ENCODE measurements at places on chromosomes 16 and 17. TPM values are rescaled to one million over a fixed set of nuclear protein-coding genes. Genes with fewer than 3 reads are reported as not detected.

GRCh38 chr17:32007463-32008298 lies 498 bp downstream of the LRRC37B start:
- H3K27ac ChIP-seq: peak overlapping the region; percentile 70
- H3K4me3 ChIP-seq: peak overlapping the region; percentile 93
- no peaks in the 10 kb centered on the region for H3K27me3 ChIP-seq
- DNase-seq: peak; percentile 20

Gene ADAP2
- 1.7 TPM for total RNA-seq

GRCh38 chr16:75380870-75381269 lies 52.4 kb downstream of the CFDP1 start:
- H3K27me3 ChIP-seq: no peaks in the 10 kb centered on the region
- H3K4me3 ChIP-seq: no peak overlapping the region
- peaks cover 42% of the 10 kb centered on the region for H3K4me1 ChIP-seq

GRCh38 chr16:72291531-72291981 lies 119.6 kb upstream of the PMFBP1 start:
- DNase-seq: no peak
- H3K36me3 ChIP-seq: no peaks in the 10 kb centered on the region
- no peak overlapping the region for H3K27ac ChIP-seq
- no peaks in the 10 kb centered on the region for H3K4me1 ChIP-seq
- no peaks in the 10 kb centered on the region for H3K27me3 ChIP-seq

- no peak overlapping the region for H3K27ac ChIP-seq
- peaks cover 55% of the 10 kb centered on the region for H3K36me3 ChIP-seq
- H3K27me3 ChIP-seq: no peaks in the 10 kb centered on the region
- no peak overlapping the region for H3K4me3 ChIP-seq
Observed at GRCh38 chr16:84084570-84085270, 32.0 kb downstream of the MBTPS1 start.

GRCh38 chr16:56889206-56889605 lies 24.2 kb downstream of the SLC12A3 start:
- H3K27me3 ChIP-seq: no peaks in the 10 kb centered on the region
- H3K36me3 ChIP-seq: no peaks in the 10 kb centered on the region
- no peak for DNase-seq
- no peak overlapping the region for H3K4me3 ChIP-seq
- no peak overlapping the region for H3K27ac ChIP-seq

- no peaks in the 10 kb centered on the region for H3K27me3 ChIP-seq
- peak overlapping the region; percentile 98 for H3K4me3 ChIP-seq
- peak; percentile 43 for DNase-seq
Observed at GRCh38 chr17:28570716-28571360, 486 bp downstream of the PIGS start.

Gene GNG13
- total RNA-seq: not detected

Gene AANAT
- total RNA-seq: not detected

DNA sequence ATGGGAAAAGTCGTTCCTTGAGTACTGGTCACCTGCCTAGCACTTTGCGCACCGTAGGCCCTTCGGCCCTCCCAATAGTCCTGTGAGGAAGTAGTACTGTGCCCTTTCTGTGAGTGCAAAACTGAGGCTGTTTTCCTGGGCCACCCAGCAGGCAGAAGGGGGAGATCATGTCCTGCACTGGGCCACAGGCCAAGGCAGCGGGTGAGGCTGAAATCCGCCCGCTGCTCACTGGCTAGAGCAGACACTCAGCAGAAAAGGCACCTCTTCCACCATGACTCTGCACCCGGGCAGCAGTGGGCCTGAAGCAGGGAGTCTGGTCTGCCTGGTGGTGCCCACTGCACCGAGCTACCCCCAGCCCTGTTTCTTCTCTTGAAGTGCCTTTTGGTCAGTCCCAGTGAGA lies 20.2 kb downstream of the METTL22 start:
- H3K27ac ChIP-seq: no peak overlapping the region
- H3K27me3 ChIP-seq: no peaks in the 10 kb centered on the region
- DNase-seq: no peak
- H3K36me3 ChIP-seq: peaks cover 30% of the 10 kb centered on the region
- H3K4me1 ChIP-seq: no peaks in the 10 kb centered on the region

DNA sequence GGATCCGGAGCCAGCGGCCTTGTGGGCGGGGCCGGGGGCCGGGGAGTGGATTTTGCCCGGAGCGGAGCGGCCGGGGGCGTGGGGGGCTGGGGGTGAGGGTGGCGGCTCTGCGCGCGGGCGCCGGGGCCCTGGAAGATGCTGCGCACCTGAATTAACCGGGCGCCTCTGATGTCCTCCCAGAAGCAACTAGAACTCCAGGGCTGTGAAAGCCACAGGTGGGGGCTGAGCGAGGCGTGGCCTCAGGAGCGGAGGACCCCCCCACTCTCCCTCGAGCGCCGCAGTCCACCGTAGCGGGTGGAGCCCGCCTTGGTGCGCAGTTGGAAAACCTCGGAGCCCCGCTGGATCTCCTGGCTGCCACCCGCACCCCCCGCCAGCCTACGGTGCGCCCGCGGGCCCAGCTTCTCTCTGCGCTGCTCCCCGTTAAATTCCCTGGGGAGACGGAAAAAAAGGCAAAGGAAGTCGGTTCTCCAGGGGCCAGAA lies 549 bp downstream of the SLC26A11 start:
- H3K27ac ChIP-seq: peak overlapping the region; percentile 94
- peaks cover 31% of the 10 kb centered on the region for H3K4me1 ChIP-seq
- DNase-seq: peak; percentile 17
- H3K36me3 ChIP-seq: peaks cover 7% of the 10 kb centered on the region

DNA sequence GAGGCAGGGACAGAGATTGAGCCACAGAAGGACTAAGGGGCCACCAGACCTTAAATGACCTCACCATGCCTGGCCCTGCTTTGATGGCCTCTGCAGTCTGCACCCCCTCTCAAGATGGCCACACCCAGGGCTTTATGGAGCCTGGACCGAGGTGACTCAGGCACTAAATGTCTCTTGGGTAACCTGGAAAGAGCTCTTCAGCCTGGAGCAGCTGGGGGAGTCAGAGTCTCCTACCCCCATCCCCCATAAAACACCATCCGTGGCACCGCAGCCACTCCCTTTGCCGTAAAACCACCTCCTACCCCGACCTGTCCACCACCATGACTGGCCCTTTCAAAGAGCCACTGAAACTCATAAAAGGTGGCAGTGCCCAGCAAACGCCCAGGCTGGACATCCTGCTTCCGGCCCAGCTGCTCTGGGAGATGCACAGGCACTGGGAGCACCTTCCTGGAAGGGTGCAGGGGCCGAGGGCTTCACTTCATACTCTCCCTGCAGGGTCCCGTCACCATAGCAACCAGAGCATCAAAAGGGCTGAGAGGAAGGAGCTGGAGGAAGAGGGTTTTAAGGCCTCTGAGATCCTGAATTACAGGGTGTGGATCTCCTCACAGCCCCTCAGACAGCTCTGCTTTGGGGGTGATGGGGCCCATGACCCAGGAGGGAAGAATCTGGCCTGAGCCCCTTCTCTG lies 22.3 kb downstream of the FOXN1 start:
- no peak overlapping the region for H3K4me3 ChIP-seq
- H3K36me3 ChIP-seq: no peaks in the 10 kb centered on the region
- DNase-seq: no peak
- no peaks in the 10 kb centered on the region for H3K27me3 ChIP-seq

Gene SLC25A39
- 174 TPM for total RNA-seq

GRCh38 chr17:47720754-47721533 lies 12.1 kb upstream of the TBX21 start:
- no peak overlapping the region for H3K4me3 ChIP-seq
- no peak overlapping the region for H3K27ac ChIP-seq
- no peaks in the 10 kb centered on the region for H3K36me3 ChIP-seq
- peaks cover 3% of the 10 kb centered on the region for H3K27me3 ChIP-seq
- DNase-seq: peak; percentile 88

Gene TBC1D3
- 1.6 TPM for total RNA-seq

GRCh38 chr16:29868396-29869009 lies 5.5 kb upstream of the CDIPT start:
- H3K4me1 ChIP-seq: peaks cover 4% of the 10 kb centered on the region
- H3K4me3 ChIP-seq: no peak overlapping the region
- no peak overlapping the region for H3K27ac ChIP-seq

GRCh38 chr17:81157848-81158687 lies 7.2 kb upstream of the PVALEF start:
- no peaks in the 10 kb centered on the region for H3K36me3 ChIP-seq
- no peak for DNase-seq
- H3K27me3 ChIP-seq: peaks cover 5% of the 10 kb centered on the region
- H3K27ac ChIP-seq: no peak overlapping the region
- no peak overlapping the region for H3K4me3 ChIP-seq

- no peak for DNase-seq
- H3K36me3 ChIP-seq: no peaks in the 10 kb centered on the region
- no peaks in the 10 kb centered on the region for H3K4me1 ChIP-seq
- peaks cover 3% of the 10 kb centered on the region for H3K27me3 ChIP-seq
- H3K27ac ChIP-seq: no peak overlapping the region
Observed at GRCh38 chr16:72198021-72198711, 26.2 kb upstream of the PMFBP1 start.

DNA sequence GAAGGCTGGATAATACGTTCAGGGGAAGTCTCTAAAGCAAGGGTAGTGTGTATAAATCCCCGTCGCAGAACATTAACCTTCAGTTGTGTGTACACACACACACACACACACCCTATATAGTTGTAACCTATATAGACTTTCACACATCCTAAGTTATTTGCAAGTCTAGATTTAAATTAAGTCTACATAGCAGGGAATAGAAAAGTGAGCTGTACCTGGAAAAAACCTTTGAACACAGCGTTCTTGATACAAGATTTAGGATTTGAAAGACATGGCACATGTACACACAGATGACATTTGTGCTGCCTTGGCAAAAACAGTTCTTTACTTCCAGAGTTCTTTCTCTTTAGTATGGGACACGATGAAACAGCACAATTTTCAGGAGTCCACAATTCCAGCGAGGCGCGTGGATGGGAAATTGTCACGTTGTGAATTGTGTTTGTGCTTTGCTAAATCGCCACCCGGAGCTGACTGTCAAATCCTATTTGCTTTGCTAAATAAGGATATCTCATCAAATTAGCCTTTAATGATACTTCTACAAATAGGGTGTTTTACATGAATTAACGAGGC lies 233.9 kb downstream of the MRTFB start:
- no peaks in the 10 kb centered on the region for H3K36me3 ChIP-seq
- peaks cover 47% of the 10 kb centered on the region for H3K4me1 ChIP-seq
- no peak for DNase-seq
- peaks cover 5% of the 10 kb centered on the region for H3K27me3 ChIP-seq
- no peak overlapping the region for H3K27ac ChIP-seq
- H3K4me3 ChIP-seq: no peak overlapping the region

GRCh38 chr17:57502811-57503241 lies 242.3 kb downstream of the CCDC182 start:
- no peak overlapping the region for H3K4me3 ChIP-seq
- H3K4me1 ChIP-seq: peaks cover 7% of the 10 kb centered on the region

Gene SOX15
- total RNA-seq: 0.31 TPM

GRCh38 chr17:20032636-20033035 lies 23.5 kb downstream of the SPECC1 start:
- no peaks in the 10 kb centered on the region for H3K4me1 ChIP-seq
- no peak for DNase-seq
- H3K27me3 ChIP-seq: no peaks in the 10 kb centered on the region
- H3K4me3 ChIP-seq: no peak overlapping the region
- H3K36me3 ChIP-seq: no peaks in the 10 kb centered on the region
- no peak overlapping the region for H3K27ac ChIP-seq

- H3K4me3 ChIP-seq: no peak overlapping the region
- H3K4me1 ChIP-seq: no peaks in the 10 kb centered on the region
- H3K36me3 ChIP-seq: no peaks in the 10 kb centered on the region
Observed at GRCh38 chr17:10380631-10381408, 8.0 kb upstream of the MYH13 start.

- no peak for DNase-seq
- no peaks in the 10 kb centered on the region for H3K27me3 ChIP-seq
- no peak overlapping the region for H3K4me3 ChIP-seq
- H3K27ac ChIP-seq: no peak overlapping the region
- no peaks in the 10 kb centered on the region for H3K36me3 ChIP-seq
Observed at GRCh38 chr16:13992322-13992721, 72.4 kb downstream of the ERCC4 start.

DNA sequence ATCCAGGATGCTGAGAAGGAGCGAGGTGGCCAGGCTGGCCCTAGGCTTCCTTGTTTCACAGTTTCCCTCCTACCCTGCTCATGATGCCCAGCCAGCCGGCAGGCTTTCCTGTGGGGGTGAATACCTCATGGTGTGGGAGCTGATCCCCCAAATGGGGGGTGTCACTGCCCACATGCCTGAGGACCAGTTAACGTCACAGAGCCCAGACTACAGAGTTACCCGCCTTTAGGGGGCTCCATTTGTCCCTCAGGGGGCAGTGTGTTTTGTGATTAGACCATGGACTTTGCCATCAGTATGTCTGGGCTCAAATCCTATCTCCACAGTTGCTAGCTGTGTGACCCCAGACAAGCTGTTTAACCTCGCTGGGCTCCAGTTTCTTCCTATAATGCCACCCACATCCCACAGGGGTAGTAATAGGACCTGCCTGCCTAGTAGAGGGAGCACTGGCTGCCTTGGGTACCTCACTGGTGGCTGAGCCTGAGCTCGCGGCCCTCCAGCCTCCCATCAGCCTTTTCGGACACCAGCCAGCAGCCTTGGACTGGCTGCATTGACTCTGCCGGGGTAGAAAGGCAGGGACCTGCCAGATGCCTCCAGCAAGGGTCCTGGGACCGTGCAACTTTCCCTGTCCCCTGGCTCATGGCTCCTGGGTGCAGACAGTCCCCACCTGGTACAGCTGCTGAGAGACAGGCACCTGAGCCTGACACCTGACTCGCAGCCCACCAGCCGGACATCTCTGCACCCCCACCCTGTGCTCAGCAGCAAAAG lies 87.5 kb upstream of the GSE1 start:
- no peaks in the 10 kb centered on the region for H3K27me3 ChIP-seq
- DNase-seq: no peak
- no peak overlapping the region for H3K27ac ChIP-seq

DNA sequence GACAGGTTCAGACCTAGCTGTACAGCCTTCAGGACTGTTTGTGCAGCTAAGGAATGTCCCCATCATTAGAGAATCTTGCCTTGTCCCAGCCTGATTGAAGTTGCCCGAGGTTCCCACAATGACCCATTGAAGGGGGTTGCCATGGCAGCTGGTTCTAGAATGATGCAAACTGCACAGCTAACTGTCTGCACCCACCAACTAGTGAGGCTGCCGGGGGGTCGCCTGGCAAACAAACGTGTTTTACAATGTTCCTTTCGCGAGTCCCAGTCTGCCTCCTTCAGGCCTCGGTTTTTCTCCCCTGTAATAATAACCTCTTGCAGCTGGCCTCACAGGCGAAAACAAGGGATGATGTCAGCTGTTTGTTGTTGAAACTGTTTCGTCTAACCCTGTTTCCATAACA lies 5.5 kb downstream of the C16orf96 start:
- no peaks in the 10 kb centered on the region for H3K27me3 ChIP-seq
- no peak for DNase-seq
- H3K27ac ChIP-seq: no peak overlapping the region
- H3K36me3 ChIP-seq: no peaks in the 10 kb centered on the region
- H3K4me3 ChIP-seq: no peak overlapping the region
- no peaks in the 10 kb centered on the region for H3K4me1 ChIP-seq

All from CD8-positive, alpha-beta memory T cell (primary cell).